ENCODE measurements at places on chromosomes 5 and 9.

- DNase-seq: no peak
Observed at GRCh38 chr5:59709346-59709821, 184.1 kb downstream of the PDE4D start.

GRCh38 chr9:87868175-87868574 lies 14.5 kb upstream of the SPATA31E1 start:
- DNase-seq: no peak

DNA sequence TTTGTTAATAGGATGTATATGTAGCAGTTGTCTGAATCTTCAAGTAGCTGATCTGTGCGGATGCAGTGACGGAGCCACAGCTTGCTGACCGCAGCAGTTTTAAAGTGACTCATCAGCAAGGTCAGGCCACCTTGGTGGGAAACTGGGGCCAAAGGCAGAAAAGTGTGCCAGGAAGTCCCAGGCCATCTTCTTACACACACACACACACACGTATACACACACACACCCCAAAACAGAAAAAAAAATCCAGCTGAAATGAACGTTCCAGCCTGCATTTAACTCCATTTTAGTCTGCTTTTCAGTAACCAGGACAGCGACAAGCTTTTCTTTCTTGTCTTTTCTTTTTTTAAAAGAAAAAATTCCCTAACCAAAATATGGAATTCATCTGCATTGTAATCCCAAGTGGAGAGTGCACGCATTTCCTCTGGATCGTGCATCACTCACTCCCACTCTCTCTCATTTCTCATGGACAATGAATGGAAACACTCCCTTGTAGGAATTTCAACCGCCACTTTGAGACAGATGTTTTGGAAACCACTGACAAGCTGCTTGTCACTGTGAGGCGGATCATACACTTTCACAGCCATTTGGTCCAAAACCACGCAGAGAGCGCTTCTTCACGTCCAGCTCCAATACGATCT lies 103.9 kb downstream of the LHFPL2 start:
- peak; percentile 68 for DNase-seq

DNA sequence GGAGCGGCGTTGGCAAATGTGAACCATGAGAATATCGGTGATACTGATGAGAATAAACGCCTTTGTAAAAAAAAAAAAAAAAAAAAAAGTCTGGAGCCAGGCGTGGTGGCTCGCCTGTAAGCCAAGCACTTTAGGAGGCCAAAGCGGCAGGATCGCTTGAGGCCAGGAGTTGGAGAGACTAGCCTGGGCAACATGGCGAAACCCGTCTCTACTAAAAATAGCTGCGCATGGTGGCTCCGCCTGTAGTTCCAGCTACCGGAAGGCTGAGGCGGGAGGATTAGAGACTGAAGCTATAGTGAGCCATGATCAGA lies 425 bp upstream of the NFX1 start:
- no peak for DNase-seq

- DNase-seq: no peak
Observed at GRCh38 chr5:178293815-178294214, 61.2 kb upstream of the PHYKPL start.

GRCh38 chr9:134320868-134321471 lies 5.3 kb upstream of the RXRA start:
- no peak for DNase-seq

DNA sequence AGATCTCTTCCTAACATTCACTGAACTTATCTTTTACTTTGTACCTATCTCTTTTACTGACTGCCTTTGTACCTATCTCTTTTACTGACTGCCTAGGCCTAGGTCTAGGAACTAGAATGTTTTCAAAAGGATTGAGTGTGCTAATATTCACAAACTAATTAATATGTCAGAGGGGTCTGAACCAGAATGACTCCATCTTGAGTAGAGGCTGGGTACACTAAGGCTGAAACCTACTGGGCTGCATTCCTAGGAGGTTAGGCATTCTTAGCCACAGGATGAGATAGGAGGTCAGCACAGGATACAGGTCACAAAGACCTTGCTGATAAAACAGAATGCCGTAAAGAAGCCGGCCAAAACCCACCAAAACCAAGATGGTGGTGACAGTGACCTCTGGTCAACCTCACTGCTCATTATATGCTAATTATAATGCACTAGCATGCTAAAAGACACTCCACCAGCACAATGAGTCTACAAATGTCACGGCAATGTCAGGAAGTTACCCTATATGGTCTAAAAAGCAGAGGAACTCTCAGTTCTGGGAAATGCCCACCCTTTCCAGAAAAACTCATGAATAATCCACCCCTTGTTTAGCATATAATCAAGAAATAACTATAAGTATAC lies 2.5 kb upstream of the RHOBTB3 start:
- no peak for DNase-seq

GRCh38 chr5:172371684-172372083 lies 82.6 kb downstream of the SH3PXD2B start:
- DNase-seq: no peak

DNA sequence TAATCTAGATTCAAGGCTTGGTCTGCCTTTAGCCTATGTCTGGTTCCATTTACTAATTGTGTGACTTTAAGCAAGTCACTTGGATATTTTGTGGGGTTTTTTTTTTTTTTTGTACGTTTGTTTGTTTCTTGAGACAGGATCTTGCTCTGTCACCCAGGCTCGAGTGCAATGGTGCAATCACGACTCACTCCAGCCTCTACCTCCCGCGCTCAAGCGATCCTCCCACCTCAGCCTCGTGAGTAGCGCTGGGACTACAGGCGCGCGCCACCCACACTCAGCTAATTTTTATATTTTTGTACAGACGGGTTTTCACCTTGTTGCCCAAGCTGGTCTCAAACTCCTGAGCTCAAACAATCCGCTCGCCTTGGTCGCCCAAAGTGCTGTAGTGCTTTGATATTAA lies 1.1 kb upstream of the PFDN1 start:
- DNase-seq: no peak

- no peak for DNase-seq
Observed at GRCh38 chr9:82790875-82791274, 272.1 kb downstream of the RASEF start.

DNA sequence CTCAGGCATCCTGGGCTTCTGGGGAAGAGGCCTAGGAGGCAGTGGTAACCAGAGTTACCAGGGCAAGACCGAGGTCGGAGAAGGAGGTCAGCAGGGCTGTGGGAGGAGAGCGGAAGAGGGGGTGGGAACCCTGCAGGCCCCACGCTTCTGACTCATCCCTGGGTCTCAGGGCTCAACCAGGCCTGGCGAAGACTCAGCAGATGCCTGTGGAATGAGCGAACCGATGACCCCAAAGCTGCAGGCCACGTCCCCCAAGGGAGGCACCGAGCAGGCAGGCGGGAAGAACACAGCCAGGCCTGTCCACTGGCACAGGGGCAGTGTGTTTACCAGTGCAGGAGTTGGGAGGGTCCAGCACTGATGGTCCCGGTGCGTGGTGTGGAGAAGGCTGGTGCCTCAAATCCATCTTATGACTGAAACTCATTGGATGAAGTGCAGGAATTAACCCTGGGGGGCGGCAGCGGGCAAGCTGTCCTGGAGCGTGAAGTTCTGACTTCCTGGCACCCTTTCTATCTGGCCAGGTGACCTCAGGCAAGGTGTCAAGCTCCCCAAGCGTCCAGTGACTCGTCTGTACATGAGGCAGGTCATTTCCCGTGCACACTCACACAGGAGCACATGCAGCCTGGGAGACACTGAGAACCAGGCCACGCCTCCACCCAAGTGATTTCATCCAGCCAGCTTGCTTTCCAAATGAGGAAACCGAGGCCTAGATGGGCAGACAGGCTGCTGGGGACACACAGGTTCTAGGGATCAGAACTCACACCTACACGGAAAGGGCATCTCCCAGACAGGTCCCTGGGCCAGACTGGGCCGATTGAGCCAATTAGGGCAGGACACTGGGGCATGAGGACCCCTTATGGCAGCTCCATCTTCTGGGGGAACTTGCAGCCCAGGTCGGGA lies 69.1 kb downstream of the ADAMTS2 start:
- DNase-seq: peak; percentile 97

- peak; percentile 91 for DNase-seq
Observed at GRCh38 chr5:169350759-169351240, 49.9 kb upstream of the SLIT3 start.

GRCh38 chr9:137804908-137805630 lies 72.5 kb upstream of the CACNA1B start:
- DNase-seq: no peak

- no peak for DNase-seq
Observed at GRCh38 chr5:149221326-149221725, 50.3 kb upstream of the AFAP1L1 start.

DNA sequence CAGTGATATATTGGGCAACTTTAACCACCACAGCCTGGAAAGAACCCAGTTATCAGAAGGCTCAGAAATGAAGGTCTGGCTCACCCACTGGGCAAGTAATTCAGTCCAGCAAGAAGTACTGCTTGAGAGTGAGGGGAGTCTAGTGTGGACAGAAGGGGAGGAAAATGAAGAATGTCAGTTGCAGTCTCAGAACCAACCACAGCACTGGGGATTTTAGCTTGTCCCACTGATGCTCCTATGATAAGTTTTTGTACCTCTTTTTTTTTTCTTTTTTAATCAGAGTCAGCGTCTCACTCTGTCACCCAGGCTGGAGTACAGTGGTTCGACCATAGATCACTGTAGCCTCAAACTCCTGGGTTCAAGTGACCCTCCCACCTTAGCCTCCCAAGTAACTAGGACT lies 9.4 kb upstream of the CD72 start:
- no peak for DNase-seq

DNA sequence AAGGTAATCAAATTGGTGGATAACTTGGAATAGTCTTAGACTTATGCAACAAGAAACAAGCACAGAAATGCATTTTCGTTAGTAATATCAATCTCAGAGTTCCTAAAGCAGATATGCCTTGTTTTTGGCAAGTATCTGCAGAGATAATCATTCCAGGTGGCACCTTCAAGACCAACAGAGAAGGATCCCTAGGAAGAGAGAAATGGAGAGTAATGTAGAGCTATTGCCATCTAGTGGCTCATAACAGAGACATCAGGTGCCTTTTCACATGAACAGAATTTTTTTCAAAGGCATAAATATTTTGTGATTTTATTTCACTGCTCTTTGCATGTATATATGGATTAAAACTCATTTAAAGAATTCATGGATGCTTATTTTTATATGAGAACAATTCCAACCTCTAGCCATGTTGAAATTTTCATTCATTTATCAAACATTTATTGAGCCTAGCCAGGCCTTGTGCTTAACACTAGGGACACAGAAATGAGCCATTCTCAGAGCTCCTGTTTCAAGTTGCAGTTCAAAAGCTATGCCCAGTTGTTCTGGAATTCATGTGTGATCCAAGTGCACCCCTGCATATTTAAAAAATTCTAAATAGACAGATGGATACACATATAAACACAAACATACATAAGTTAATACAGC lies 117.5 kb upstream of the OR13F1 start:
- peak; percentile 61 for DNase-seq

DNA sequence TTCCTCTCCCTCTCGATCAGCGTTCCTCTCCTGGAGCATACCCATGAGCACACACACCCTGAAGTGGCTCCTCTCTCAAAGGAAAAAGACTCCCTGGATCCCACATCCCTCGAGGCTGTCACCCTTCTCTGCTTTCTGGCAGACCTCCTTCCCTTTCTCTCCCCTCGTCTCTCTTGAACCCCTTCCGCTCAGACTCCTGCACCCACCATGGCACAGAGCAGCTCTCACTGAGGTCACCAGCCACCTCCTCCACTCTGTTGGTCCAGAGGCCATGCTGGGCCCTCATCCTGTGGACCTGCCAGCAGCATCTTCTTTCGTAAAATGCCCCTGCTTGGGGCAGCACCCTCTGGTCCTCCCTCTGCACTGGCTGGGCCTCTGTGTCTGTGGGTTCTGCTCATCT lies 5.7 kb downstream of the B4GALT7 start:
- DNase-seq: no peak

- DNase-seq: no peak
Observed at GRCh38 chr9:88476491-88477271, 58.3 kb upstream of the NXNL2 start.

DNA sequence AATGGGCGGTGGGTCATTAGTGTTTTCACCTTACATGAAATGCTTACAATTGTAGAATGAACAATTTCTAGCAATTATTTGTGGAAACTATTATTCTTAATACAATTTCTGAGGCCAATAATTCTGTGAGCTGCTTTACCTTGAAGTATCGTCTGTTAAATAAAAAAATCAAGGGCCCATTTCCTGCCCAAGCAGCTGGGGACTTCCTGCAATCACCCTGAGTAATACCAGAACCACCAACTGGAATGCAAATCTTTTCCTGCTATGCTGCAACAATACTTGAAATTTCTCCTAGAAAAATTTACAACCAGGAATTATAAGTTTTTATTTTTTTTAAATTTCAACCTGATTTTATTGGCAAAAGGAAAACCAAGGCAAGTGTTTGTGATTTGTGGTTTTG lies 52.6 kb downstream of the ADAMTS16 start:
- no peak for DNase-seq

DNA sequence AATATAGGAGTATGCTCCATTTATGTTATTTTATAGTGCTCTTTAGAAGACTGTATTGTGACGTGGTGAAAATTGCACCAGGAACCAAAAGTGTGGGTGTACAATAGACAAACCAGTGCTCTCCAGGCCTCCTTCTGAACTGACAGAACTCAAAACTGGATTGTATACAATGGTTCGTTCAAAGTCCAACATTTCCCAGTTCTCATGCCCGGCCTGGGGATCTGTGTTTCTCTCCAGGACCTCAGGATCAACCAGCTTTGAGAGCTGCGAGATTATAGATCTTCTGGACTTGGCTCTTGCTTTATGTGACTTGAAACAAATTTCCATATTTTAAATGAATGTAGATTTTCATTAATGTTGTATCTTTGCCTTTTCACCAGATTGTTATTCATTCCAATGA lies 60.8 kb upstream of the CER1 start:
- no peak for DNase-seq

GRCh38 chr5:103232393-103232999 lies 26.1 kb upstream of the MACIR start:
- DNase-seq: peak; percentile 23

DNA sequence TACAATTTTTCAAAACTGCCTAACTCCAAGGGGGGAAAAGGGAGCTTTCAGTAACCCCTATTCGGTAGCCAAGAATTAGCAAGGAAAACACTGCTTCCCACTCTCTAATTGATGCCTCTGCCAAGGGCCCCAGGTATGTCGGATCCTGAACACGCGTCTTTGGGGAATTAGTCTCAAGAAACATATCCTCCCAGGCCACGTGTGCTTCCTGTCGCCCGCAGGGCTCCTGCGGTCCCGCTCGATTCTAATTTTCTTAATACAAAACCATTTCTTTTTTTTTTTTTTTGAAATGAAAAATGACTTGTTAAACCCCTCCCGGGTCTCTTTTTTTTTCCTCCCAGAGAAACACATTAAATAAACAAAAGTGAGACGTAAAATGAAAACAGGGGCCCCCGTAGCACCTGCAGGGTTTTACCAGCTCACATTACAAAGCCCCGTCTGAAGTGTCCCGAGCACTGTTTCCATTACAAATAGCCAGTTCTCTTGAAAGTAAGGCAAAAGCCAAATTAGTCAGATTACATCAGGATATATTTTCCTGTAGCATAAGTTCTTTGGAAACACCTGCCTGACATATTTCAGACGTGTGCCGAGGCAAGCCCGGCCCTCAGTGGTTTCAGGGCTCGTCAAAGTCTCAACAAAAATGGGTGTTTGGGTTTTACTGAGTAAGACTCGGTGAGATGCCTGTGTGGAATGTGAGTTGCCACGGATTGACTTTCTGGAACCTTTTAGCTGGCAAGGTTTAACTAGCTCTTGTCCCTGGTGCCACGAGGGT lies 21.5 kb downstream of the SMIM23 start:
- peak; percentile 16 for DNase-seq
